ENCODE measurements at places on chromosomes 6 and 20.

DNA sequence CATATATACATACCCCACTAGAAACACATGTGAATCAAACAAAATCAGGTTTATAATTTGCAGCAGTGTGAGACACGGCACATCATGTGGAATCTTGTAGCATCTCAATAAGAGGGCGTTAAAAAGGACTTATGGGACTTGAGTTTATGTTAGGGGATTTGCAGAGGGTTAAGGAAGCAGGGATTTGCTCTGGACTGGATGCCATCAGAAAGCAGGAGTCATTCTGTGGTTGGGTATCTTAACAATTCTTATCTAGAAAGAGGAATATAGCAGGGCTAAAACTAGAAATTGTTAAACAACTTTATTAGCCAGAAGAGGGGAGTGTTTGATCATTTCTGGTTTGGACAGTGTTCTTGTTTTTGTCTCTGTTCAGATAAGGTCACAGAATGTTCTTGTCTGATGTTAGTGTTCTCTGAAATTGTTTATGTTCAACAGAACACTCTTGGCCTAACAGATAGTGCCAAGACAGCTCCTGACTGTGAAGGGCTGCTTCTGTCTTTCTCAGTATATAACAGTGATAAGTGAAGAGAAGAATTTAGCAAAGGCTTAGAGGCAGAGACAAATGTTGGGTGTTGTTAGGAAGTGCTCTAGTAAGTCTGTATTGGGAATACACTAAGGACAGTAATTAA, 39.2 kb downstream of the LIN28B start:
- DNase-seq: no peak

GRCh38 chr6:170159022-170159965, 131.6 kb downstream of the DLL1 start:
- DNase-seq: no peak

DNA sequence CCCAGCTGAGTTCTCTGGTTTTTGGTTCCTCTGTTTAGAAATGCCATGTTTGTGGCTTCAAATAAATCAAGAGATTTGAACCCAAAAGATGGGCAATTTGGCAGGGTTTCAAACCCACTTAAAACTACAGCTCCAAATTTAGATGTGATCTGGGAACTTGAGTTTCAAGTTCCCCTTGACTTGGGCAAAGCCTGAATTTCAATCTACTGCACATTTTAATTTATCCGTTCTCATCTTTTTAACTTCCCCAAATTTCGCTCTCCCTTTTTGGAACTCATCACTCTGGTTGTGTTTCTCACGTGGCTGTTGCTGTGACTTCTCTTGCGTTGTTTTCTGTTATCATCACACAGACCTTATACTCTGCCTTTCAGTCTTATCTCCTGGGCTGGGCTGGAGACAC, 230.9 kb downstream of the CDC5L start:
- DNase-seq: no peak

DNA sequence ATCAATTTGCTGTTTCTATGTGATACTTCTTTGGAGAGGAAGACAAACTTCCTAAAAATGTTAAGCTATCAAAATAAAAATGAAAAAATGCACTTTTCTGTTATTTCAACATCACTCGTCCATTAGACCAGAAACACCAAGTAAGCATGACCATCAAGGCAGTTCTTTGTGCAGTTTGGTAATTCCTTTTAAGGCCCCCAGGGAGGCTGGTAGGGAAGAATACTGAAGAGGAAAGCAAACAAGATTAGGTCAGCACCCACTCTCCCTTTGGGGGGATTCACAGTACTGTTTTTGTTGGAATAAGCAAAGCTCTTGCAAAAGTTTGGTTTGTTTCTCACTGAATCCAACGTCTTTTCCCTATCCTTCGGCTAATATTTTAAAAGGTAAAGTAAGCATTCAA, 206.8 kb upstream of the SLC35B3 start:
- no peak for DNase-seq

GRCh38 chr20:13426870-13427269, 205.8 kb downstream of the ISM1 start:
- DNase-seq: no peak

DNA sequence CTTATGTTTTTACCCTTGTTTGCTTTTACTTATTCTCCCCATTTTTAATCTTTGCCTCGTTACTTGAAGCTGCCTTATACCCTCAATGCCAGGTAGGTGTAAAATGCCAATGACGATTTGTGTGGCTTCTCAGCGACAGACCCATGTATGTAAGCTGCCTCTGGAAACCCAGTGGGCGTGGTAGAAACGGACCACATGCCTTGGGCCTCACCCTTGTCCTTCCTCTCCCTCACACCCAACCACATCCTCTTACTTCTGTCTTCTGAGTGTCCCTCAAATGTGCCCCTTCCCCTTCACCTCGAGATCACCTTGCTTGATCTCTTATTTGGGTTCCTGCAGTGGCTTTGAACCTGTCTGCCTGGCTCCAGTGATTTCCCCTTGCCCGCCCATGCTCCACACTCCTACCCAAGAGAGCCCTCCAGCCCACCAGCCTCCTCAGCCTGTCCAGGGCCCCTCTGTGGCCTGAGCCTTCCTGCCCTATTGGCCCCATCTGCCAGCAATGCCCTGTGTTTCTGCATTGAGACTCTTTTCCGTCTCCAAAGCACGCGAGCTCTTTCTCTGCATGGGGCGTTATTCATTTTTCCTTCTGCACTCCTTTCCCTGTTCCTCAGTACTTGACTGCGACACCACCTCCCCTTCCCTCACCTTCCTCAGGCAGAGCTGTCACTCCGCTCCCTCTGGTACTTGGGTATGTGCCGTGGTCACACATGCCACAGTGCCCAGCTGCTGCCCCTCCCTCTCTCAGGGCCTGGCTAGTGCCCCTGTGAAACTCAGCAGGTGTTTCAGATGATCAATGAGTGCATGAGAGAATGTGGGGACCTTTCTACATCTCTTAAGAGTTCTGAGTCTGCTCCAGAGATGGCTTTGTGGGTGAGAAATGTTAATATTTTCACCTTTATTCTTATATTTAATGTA, 115.4 kb downstream of the SLX4IP start:
- DNase-seq: no peak

DNA sequence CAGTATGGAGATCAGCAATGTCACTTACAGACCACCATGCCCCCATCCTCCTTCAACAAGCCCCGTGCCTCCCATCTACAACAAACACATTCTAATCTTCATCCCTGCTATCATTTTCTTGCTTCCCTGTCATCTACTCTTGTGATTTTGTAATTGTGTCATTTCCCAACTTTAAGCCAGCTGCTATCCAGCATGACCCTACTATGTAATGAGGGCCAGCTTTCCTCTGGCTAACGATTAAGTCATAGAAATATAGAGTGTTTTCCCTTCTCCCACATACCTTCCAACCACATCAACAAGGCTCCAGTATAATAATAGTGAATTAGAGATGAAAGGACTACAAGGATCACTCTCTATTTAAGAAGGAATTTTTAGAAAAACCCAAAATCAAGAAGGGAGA, 607.0 kb downstream of the TENT5A start:
- no peak for DNase-seq

DNA sequence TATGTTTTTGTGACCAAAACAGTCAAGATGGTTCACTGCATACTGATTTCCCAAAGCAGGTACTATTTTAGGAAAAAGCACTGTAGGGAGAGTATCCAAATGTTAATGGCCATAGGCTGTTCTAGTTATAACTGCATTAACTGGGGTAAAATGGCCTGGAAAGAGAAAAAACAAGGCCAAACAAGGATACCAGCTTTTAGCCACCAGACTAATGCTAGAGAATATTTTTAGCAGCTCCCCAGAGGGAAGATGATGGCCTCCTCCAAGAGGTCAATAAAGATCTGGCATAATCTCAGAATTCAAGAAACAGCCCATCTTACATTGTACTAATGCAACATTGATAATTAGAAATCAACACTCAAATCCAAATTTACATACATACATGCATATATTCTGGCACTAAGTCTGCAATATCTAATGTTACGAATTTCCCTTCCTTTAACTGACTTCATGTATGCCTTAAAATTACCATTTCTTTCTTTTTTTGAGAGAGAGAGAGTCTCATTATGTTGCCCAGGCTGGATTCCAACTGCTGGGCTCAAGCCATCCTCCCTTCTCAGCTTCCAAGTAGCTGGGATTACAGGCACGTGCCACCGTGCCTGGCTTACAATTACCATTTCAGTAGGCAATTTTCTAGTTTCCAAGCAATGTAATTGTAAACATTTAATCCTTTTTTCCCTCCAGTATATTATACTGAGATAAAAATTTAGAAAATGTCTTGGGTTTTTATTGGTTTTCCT, 9.3 kb downstream of the COX7A2 start:
- DNase-seq: no peak

DNA sequence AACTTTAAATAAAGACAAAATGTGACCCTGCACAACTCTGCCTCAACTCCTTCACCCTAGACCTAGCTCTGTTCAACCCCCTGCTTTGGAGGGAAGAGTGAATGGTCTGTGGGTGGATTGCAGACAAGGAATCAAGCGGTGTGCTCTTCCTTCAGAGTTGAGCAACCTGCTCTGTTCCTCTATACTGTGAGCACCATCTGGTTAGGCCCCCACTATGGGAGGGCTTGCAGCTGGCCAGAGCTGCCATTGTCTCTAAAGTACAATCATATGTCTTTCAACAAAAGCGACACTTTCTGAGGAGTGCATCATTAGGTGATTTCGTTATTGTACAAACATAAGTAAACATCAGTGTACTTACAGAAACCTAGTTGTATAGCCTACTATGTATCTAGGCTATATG, 406.1 kb upstream of the MARCKS start:
- no peak for DNase-seq

GRCh38 chr20:32167552-32167951, 40.0 kb downstream of the PLAGL2 start:
- DNase-seq: no peak

GRCh38 chr6:116152620-116153019, 26.7 kb upstream of the COL10A1 start:
- DNase-seq: no peak

DNA sequence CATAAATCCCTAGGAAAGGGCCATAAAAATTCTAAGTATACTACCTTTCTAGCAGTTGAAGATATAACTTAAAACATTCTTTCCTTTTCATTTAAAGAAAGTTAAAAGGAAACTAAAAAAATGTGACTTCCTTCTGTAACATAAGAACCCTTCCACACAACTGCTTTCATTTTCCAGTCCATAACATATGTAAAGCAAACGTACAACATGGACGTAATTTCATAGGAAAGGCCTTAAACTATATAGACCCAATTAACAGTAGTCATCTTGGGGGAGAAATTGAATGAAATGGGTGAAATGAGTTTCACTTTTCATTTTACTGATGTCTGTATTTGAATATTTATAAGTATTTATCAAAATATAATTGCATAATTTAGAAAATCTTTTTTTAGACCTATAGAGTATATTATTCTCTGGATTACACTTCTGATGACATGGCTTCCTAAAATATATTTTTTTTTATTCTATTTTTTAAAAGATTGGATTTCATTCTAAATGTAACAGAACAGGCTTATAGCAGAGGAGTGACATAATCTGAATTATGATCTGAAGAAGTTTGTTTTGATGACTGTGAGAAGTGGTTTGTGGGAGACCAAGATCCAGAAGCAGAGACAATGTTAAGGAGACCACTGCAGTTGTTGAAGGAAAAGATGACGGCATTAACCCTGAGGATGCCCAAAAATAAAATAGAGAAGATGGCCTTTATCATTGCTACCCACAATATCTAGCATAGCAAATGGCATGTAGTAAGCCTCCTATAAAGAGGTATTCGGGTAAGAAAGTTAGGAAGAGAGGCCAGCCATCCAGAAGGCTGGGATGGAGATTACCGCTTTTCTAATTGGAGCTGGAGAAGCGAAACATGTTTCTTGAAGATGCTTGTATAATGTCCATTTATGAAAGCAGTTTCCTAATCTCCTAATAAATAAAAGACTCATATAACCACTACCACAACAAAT, 260.4 kb downstream of the PTPRK start:
- DNase-seq: no peak

Data from NCI-H526 treated with DMSO at 0.1 percent for 48 hours (cell line).